ENCODE measurements at places on chromosomes 1 and 21.

DNA sequence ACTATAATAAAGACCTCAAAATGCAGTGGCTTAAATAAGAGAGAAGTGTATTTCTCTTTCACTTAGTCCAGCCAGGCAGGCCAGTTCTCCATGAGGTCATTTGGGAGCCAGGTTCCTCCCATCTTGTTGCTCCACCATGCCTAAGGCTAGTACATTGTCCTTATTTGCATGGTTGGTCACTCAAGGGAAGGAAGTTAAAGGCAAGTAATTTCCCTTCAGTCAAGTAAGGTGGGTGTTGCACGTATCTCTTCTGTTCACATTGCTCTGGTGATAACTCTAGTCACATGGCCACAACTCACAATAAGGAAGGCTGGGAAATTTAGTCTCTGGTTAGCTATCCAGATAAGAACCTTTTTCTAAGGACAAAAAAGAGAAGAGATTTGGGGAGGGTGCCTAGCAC, 27.2 kb upstream of the TADA1 start:
- DNase-seq = no peak

- DNase-seq = no peak
Measured at GRCh38 chr21:21860888-21861287, 862.7 kb downstream of the NCAM2 start.

DNA sequence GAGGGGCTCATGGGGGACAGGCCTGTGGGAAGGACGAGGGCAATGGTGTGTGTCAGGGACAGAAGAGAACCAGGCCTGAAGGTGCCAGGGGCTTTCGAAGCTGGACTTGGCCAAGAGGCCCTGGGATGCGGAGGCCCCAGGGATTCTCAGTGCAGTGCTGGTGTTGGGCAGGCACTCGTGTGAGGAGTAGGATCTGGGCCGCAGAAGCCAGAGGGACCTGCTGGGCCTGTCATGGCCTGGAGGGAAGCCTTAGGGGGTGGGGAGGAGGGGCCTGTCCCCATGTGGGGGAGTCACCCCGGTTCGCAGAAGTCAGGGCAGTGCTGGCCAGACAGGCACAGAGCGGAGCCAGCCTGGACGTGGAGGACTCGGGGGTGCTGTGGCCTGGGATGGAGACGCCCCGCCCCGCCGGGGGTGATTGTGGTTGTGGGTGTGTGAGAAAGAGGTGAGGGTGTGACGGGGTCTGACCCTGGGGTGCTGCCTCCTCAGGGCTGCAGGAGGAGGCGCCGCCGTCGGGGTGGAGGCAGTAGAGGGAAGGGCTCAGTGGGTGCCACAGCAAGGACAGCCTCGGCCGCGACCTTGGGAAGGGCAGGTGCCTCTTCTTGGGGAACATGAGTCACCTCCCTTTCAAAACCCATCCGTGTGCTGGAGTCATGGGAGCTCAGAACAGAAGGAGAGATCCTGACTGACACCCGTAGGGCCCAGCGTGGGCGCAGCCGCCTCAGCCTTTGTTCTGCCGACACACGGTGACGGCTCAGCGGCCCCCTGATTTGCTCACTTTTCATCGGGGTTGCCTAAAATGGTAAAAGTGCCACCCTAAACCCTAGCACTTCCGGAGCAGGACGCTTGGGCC, 33.9 kb downstream of the FAAP20 start:
- DNase-seq = no peak

DNA sequence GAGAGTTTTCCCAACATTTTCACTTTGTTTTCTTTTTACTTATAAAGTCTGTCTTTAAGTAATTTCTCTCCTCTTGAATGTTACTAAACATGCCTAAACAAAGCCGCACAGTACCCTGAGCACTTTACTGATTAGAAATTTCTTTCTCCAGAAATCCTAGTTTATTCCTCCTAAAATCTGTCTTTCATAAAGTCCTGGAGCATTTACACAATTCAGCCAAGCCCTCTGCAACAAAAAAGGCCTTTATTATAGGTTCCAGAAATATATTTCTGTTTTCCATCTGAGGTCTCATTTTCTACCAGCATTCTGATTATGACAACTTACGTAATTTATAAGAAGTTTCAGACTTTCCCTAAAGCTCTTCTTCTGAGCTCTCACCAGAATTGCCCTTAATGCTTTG, 549.5 kb upstream of the OLFM3 start:
- no peak for DNase-seq

DNA sequence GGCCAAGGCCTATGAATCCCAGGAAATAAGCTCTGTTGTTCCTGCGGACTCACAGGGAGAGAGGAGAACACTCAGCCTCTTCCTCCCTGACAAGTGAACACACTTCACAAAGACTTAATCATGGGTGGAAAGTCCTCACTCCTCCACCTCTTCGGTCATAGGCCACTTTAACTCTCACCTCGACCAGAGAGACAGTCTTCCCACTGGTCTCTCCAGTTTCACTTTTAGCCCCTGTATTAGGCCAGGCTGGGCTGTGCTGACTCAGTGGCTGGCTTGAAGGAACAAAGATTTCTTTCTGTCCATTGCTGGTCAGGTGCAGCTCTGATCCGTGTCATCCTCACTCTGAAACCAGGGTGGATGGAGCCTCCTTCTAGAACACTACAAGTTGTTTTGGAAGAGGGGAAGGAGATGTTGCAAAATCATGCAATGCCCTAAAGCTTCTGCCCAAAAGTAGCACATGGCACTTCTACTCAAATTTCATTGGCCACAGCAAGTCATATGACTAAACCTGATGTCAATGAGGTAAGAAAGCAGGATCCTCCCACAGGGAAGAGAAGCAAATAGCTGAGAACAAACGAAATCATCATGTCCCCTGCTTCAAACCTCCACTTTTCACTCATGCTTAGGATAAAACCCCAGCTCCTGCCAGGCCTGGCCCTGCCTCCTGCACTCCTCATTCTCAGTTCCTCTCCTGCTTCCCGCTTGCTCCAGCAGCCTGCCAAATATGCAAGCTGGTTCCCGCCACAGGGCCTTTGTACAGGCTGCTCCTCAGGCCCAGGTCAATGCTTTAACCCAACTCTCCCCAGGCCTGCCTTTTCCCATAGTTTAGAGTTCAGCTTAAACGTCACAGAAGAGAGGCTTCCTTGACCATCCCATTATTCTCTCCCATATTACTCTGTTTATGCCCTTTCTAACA, 150.5 kb upstream of the RUNX3 start:
- no peak for DNase-seq

DNA sequence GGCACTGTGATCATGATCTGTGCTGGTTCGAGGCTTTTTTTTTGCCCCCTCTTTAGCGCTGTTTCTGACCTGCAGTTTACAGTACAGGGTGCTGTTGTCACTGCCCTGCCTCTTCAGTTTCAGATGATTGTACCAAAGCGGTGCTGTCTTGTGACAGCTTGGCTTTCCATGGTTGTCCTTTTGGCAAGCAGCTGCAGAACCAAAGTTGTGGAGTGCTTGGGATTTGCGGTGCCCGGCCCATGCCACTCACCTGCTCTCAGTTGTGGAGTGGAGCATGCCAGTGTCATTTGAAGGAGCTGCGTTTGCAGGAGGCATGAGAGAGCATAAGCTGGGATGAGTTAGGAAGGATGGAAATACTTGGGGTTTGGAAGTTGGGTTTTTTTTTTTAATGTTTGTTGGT, 48.4 kb downstream of the DOP1B start:
- DNase-seq = no peak

DNA sequence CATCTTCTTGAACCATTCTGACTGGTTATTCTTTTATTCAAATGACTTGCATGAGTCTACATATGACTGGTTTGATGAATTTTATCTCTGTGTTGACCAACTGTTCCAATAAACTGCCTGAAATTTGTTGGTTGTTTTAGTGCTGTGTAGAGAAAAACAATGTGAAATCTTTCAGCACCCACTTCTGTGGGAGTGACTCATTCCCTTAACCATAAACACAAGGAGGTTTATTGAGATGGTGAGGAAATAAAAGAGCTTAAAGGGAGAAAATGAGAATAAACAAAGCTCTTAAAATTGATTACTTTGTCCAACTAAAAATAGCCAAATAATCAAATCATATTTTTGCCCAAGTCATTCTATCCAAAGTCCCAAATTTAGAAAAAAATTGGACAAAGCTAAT, 341.1 kb downstream of the TGFB2 start:
- DNase-seq = no peak

GRCh38 chr1:225919906-225920305, 4.1 kb downstream of the PYCR2 start:
- no peak for DNase-seq

- DNase-seq = no peak
Measured at GRCh38 chr1:161089251-161089924, at the start of gene NECTIN4. Gene NECTIN4 (minus strand): TSS chr1:161089558. CDS start chr1:161089296, 262 bp downstream.

GRCh38 chr1:33364565-33364918, 43.6 kb upstream of the A3GALT2 start:
- no peak for DNase-seq

GRCh38 chr1:193799948-193800690, 613.7 kb upstream of the B3GALT2 start:
- no peak for DNase-seq

GRCh38 chr1:84008631-84009030, 9.7 kb upstream of the TTLL7 start:
- no peak for DNase-seq

DNA sequence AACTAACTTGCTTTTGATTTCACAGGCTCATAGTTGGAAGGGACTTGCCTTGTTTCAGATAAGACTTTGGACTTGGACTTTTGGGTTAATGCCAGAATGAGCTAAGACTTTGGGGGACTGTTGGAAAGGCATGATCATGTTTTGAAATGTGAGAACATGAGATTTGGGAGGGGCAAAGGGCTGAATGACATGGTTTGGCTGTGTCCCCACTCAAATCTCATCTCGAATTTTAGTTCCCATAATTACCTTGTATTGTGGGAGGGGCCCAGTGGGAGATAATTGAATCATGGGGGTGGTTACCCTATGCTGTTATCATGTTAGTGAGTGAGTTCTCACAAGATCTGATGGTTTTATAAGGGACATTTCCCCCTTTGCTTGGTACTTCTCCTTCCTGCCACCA, 222.1 kb downstream of the GRIK1 start:
- DNase-seq = no peak

DNA sequence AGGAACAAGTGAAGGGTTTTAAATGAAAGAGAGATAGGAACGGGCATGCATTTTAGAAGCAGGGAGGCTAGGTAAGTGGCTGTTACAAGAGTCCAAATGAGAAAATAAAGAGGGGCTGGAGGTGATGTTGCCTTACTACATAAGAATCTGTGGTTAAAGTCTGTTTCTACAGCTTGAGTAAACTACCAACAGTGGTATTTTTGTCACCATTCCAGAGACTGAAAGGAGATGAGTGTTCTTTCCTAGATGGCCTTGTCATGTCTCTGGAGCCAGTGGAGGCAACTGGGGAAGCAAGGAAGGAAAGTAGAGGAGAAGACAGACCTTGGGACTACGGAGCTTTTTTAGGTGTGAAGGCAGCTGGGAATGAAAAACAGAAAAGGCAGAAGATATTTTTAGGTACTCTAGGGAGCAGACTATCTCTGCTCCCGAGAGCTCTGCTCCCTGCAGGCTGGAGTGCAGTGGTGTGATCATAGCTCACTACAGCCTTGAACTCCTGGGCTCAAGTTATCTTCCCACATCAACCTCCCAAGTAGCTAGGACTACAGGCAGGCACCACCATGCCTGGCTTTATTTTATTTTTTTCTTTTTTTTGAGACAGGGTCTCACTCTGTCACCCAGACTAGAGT, 12.2 kb downstream of the HDAC1 start:
- no peak for DNase-seq

- no peak for DNase-seq
Measured at GRCh38 chr1:31163866-31164265, 75.8 kb downstream of the NKAIN1 start.

DNA sequence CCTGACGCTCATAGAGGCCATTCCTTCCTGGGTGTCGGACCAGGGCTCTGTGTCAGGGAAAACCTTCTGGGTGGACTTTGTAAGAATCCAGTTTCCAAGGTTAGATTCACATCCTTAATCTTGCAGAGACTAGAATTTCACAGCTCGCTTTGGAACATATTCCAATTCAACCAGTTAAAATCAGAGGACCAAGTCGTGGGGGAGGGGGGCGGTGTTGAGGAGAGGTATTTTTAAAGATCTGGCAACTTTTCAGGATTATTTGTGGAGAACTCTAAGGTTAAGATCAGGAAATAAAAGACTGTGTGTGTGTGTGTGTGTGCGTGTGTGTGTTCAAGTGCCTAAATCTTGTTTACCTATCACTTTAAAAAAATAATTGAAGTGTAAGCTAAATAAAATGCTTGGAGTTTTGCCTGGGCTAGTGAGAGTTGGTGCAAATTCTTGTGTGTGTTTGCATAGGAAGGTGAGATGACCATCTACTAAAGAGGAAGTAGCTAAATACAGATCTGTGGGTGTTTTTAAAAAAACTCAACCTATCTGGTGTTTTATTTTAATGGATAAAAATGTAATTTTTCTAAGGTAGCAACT, 21.8 kb downstream of the TENT5C start:
- DNase-seq = no peak

DNA sequence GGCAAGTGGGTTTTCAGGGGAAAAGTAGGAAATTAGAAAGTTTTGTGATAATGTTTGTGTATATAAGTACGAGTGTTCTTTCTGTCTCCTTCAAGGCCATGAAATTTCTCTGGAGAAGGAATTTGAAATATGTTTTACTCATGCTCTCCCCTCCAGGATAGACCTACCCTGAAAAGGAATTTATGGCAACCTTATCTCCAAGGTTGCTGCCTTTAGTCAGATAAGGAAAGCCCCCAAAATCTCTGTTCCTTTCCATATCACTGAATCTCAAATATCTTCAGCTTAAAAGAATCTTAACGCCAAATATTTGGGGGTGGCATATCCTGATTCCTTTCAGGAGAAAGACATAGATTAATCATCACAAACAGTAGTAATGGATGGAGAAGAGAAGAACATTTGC, 499 bp upstream of the C4BPB start:
- no peak for DNase-seq

DNA sequence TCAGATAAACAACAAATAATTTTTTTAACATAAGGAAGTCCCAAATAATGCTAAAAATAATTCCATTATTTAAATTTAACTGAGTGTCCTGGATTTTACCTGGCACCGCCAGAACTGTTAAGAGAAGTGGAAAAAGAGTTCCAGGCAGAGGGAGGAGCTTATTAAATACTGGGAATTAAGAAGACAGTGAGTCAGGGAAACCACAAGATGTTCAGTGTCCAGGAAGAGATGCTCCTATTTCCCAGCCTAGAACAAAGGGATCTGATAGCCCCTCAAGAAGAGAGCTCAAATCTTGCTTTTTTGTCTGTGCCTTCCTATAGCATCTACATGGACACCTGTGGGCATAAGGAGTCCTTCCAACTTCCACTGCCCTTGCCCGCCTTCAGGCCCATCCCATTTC, 85.9 kb downstream of the PGM1 start:
- DNase-seq = no peak

DNA sequence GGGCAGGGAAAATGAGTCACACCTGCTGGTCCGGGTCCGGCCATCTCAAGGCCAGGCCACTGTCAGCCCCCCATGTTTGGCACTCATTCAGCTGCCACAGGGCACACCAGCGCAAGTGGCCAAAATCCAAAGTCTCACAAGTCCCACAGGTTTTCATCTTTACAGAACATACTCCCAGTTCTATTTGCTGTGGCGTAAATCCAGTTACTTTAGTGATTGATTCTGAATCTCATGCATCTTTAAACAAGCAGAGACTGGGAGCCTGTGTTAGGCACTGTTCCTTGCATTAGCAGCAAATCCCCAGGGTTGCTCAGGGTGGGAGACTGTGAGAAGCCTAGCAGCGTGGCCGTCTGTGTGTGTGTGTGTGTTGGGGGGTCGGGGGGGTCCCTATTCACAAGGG, 1.1 kb upstream of the SLC2A5 start:
- DNase-seq = no peak
